NCI-H526 (cell line): ENCODE measurements at places on chromosomes 5 and 9.

DNA sequence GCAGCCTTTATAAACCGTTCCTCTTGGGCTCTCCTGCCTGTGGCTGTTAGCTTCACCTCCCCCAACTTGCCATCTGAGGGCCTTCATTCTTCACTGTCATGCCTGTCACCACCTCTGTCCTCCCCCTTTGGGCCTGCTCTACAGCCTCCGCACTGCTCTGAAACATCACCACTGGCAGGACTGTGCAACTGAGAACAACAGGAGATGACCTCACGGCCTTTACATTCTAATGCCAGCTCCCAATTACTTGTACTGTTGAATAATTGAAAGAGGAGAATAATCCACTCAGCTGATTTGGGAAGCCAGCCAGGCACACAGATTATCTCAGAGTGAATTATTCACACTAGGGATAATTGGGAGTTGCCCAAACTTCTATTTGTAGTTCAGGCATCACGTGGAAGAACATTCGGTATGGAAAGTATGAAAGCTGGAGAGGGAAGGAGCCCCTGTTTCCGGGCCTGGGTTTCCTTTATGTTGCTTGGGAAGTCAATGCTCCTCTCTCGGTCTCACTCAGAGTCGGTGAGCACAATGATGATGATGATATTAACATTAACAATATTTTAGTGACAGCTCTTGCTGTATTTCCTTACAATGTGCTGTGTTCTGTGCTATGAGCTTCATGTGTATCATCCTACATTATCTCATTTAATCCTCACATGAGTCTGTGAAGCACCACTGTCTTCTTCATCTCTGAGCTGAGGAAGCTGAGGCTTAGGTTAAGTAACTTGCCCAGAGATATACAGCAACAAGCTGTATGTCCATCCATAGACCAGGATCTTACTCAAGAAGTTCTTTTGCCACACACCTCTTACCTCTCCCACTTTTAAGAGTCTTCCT lies 99.3 kb upstream of the LRRTM2 start:
- no peak for DNase-seq

DNA sequence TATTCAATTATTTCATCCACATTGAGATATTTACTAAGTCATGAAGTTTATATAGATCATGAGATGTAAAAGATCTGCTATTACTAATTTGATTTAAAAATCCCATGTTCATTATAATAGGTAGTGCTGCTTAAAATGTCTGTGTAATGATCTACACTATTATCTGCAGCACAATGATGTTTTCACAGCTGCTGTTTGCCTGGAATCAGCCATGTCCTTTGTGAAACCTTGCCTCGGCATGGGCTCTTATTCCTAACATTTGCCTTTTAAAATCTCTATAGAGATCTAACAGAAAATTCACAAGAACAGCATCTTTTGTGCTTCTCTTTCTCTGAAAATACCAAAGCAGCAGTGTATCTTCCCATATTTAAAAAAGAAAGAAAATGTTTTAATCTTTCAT lies 444.6 kb downstream of the PTPRD start:
- no peak for DNase-seq

DNA sequence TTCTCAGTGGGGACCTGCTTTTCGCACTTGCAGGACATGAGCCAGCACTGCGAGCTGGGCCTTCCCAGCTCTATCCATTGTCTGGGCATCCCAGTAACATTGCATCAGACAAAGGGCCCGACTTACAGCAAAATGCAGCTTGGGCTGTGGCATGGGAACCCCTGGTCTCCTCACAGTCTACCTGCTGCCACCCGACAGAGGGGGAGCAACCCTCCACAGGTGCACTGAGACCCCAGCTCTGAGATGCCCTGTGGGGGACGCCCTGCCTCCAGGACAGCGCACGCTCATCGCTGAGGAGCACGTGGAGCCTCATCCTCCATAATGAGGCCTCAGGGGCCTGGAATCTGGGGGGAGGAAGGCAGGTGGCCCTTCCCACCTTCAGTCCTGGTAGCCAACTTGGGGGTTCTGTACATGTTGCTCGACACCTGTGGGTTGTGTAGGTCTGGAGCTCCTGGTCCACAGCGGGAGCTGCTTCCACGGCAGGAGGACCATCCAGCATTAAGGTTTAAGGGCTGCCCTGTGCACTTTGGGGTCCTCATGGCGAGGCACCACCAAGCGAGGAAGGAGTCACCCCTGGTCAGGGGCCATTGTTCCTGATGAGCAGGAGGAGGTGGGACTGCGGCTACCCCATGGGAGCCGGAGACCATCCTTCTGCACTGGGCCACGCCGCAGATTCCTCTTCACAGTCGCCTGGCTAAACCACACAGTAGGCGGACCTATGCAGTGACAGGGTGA lies 376.5 kb upstream of the IRX1 start:
- DNase-seq, result no peak

DNA sequence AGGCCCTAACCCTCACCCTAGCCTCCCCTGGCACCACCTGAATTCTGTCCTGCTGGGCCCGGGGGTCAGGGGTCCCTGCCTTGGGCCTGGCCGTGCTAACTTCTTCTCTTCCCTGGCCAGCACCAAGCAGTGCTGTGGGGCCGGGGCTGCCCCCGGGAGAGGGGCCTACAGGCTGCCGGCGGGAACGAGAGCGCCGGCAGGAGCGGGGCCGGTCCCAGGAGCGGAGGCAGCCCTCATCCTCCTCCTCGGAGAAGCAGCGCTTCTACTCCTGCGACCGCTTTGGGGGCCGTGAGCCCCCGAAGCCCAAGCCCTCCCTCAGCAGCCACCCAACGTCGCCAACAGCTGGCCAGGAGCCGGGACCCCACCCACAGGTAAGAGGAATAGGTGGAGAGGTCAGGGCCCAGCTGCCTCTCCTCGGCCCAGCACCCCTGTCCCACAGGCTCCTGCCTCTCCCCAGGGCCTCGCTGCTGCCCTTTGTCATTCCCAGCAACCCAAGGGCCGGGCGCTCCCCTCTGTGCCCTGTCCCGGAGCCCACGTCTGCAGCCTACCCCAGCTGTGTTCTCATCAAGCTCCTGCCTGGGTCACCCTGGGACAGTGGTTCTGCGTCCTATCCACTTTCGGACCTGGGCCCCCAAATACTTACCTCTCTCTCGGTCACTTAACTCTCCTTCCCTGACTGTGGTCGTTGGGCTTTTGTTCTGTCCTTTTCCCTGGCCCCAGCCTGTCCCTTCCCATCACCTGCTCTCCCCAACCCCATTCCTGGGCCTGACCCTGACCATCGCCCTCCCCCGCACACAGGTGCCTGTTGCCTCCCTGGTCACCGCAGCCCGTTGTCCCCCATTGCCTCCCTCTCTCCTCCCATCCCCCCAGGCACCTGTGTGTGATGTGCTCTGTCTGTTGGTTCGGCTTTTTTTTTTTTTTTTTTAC lies 243.2 kb downstream of the CACNA1B start:
- DNase-seq, result no peak

DNA sequence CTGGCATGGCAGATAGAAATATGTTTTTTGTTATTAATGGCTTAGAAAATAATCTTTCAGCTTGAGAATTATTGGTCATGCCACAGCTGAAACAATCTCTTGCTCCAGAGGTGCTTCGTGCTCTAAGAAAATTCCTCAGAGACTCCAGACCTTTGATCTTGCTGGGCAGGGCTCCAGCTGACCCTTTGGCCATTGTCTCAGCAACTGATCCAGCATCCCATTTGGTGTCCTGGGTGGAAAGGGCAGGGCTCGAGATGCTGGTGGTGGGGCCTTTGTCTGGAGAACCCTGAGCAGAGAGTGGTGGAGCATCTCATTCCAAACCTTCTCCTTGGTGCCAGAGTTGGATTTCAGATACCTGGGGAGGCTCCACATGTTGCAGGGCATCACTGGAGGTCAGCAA lies 43.2 kb upstream of the PIK3R1 start:
- DNase-seq, result no peak

DNA sequence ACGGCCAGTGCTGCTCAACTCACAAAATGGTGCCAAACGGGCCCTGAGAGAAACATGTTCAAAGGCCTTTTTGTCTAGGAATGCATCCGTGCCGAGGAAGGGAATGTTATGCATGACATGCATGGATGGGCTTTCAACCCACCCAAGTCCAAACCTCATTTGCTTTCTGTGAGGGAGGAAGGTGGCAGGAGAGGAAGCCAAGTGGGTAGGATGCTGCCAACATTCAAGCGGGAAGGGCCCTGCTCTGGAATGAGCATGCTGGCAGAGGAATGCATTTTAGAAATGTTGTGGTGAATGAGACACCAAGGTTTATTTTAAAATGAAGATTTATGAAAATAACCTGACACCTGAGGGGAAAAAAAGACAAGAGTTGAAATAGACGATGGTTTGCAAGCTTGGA lies 479.1 kb downstream of the CCDC171 start:
- DNase-seq, result no peak

GRCh38 chr9:90964101-90965020 lies 162.7 kb downstream of the SYK start:
- DNase-seq, result no peak

GRCh38 chr5:155689406-155689805 lies 637.6 kb upstream of the SGCD start:
- no peak for DNase-seq

DNA sequence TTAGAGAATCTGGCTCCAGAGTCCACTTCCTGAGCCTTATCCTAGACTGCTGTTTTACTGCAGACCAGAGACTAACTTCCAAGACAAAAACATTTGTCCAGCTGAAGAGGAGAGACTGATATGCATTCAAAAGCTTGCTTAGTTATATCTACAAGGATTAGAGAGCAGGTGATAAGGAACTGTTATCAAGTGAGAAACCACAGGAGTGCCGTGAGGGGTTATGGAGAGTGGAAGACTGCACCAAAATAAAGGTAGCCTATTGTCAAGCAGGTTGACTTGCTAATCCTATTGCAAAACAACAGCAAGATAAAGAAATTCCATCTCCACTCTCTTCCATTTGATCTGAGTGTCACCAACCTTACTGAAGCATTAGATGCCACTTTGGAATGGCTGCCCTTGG lies 139.1 kb downstream of the SCAMP1 start:
- DNase-seq, result no peak

DNA sequence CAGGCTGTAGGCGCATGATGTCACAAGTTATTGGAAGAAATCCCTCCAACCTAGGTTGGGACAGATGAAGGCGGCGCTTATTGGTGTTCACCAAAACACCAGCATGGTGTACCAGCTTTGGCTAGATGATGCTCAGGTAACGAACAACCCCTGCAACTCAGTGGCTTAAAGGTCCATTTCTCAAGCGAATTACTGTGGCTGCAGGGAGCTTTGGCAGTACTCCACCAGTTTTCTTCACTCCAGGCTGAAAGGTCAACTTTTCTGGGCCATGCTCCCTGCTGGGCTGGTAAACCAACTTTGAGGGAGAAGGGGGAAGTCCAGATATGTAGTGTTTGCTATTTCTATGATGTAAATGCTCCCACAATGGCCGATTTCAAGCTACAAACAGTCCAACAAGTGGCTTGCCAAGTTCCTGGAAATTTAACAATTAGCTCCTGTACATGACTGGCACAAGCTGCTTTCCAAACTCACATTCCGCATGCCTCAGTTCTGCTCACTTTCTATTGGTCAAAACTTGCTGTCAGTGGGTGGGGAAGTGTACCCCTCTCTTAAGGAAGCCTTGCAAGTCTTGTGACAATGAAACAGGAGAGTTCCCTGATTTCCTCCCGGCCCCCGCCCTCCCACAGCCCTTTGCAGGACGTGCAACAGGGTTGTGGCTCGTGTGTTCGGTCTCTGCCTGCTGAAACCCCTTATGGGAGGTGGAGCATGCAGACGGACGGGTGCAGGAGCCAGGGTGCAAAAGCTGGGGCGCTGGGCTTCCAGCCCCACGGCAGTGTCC lies 588 bp upstream of the ZBED3 start:
- no peak for DNase-seq

DNA sequence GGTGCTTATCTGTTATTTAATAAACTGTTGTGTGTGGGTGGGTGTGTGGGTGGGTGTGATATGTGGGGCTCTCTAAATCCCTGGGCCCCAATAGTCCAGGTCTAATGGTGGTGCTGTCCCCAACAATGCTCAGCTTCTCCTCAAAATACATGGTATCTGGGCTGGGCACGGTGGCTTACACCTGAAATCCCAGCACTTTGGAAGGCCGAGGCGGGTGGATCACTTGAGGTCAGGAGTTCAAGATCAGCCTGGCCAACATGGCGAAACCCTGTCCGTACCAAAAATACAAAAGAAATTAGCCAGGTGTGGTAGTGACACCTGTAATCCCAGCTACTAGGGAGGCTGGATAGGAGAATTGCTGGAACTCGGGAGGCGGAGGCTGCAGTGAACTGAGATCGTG lies 4.5 kb upstream of the ORM1 start:
- no peak for DNase-seq

- DNase-seq, result no peak
These were observed 20.3 kb downstream of the DBH start for GRCh38 chr9:133656211-133657119.

- no peak for DNase-seq
These were observed 102.2 kb downstream of the KLF4 start for GRCh38 chr9:107387409-107387808.

DNA sequence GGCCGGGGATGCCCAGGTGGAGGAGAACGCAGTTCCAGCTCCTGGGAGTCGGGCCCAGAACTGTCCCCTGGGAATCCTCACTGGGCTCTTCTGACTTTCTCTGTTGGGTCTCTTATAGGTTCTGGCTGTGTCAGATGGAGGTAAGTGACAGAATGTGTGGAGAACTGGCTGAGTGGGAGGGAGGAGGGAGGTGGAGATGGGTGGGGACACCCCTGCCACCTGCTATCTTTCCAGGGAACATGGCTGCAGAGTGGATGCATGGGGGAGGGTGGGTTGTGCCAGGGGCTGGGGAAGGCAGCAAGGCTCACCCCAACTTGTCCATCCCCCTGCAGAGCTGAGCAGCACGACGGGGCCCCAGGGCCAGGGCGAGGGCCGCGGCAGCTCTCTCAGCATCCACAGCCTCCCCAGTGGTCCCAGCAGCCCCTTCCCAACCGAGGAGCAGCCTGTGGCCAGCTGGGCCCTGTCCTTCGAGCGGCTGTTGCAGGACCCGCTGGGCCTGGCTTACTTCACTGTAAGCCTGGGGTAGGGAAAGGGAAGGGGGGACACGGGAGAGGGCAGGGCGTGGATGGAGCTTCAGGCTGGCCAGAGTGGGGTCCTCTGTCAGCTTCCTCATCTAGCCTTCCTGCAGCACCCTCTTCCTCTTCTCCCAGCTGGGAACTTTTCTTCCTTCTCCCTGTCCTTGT lies 8.3 kb downstream of the RGS14 start:
- no peak for DNase-seq

GRCh38 chr5:37814699-37815098 lies 25.1 kb downstream of the GDNF start:
- no peak for DNase-seq

- DNase-seq, result no peak
These were observed 56.0 kb upstream of the PTGER4 start for GRCh38 chr5:40623480-40624420.

DNA sequence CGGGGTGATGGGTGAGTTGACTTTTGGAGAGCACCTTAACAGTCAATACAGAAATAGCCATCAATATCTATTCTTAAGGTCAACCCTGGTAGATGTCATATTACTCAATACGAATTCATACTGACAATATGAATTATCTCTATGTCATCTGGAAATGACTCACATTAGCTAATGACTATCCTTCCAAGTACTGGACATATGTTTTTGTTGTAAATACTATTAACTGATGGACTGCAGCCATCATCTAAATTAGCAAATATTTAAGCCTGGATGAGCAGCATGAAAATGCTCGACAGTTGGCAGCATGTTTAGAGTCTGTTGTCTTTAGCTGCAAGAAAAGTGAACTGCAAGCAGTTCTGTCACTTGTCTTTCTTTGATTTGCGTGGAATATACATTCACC lies 19.6 kb upstream of the ISOC1 start:
- no peak for DNase-seq
